ENCODE measurements at places on chromosomes 12 and 14.

DNA sequence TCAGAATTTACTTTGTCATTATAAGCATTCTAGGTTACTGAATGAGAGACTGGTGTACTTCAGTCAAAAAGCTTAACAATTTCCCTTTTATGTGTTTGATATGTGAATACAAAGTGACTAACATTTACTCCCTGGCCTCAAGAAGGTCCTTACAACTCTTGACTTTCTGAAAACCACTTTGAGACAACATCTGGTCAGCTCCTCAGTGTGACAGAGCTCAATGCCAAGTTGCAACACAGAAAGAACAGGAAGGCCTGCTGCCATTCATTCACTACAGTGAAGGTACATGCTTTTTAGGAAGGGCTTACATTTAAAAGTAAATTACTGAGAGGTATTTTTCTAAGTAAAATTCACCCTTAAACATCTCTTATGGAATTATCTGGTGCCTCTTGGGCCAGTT, 2.3 kb upstream of the NAA30 start:
- no peak for DNase-seq

- no peak for DNase-seq
Observed at GRCh38 chr12:111160350-111161241, 208.3 kb downstream of the PHETA1 start.

DNA sequence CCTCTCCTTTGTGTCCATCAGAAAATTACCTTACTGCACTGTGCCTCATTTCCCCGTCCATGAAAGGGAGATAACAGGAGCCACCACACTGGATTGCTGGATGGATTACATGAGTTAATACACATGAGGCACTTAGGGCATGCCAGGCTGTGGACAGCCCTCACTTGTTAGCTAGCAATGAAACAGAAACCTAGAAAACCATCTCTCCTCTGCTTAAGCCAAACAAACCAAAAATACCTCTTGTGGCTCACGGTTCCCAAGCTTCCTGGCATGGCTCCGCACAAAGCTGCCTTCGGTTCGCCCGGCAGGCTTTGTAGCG, 660 bp upstream of the HCFC2 start:
- no peak for DNase-seq

DNA sequence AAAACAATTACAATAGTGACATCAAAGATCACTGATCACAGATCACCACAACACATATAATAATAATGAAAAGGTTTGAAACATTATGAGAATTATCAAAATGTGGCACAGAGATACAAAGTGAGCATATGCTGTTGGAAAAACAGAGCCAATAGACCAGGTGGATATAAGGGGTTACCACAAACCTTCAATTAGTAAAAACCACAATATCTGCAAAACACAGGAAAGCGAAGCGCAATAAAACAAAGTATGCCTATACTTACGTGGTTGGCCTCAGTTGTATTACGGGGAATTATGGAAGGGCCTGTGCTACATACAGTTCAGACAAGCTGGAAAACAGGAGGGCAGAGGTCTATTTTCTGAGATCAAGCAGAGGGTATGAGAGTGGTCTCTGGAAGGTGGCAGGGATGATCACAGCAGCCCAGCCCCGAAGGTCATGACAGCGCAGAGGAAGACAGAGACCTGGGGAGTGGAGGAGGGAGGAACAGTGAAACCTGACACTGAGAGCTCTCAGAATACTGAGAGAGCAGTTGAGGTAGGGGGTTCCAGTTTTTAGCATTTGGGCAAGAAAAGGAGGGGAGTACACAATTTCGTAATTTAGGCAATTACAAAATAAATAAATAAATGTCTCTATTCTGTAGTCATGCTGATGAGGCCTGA, 41.3 kb downstream of the IFNG start:
- DNase-seq: no peak

DNA sequence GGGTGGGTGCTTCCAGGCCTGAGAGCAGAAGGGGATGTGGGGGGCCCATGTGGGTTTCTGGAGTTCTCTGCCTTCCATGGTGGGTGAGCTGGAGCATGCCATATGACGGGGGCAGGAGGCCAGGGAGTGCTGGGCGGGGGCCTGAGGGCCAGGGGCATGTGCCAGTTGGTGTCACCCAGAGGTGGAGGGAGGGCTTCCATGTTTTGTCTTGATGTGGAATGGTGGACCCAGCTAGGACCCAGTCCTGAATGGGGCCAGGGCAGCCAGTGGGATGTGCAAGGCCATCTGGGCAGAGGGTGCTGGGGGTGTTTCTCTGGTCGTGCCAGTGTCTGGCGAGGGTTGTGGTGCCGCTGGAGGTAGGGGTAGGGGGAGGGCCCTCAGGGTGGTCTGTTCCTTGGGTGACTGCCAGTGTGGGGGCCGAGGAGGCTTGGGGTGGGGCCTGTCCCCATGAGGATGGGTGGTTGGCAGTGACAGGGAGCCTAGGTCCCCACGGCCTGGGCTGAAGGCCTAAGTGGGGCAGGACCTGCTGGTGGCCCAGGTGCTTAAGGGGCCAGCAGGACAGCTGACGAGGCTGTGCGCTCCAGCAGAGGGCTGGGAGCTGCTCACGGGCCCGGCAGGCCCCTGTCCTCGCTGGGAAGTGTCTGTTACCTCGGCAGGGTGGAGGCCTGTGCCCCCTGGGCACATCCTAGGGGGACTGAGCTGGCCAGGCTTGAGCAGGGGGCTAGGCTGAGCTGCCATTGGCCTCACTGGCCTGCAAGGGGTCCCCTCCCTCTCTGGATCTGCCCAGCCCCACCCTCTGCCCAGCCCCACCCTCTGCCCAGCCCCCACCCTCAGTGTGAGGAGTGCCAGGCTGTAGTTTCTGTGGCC, 26.8 kb downstream of the CEP170B start:
- no peak for DNase-seq

DNA sequence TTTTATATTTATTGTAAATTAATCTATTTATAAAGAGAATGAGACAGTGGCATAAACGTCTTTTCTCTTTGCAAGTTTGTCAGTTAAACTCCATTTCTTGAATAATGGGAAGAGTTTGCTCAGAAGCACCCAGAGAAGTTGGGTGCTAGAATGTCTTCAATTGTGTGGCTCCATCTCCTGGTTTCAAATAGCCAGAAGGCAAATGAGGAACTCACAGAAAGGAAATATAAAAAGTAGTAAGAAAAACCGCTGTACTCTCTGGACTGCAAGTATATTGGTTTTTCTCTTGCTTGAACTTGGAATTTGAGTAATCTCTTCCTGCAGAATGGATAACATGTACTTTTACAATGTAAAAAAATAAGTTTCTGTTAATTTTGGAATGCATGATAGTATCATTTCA, 217.5 kb downstream of the DPY19L2 start:
- DNase-seq: no peak

GRCh38 chr12:28780096-28780495, 369.0 kb upstream of the FAR2 start:
- DNase-seq: no peak

DNA sequence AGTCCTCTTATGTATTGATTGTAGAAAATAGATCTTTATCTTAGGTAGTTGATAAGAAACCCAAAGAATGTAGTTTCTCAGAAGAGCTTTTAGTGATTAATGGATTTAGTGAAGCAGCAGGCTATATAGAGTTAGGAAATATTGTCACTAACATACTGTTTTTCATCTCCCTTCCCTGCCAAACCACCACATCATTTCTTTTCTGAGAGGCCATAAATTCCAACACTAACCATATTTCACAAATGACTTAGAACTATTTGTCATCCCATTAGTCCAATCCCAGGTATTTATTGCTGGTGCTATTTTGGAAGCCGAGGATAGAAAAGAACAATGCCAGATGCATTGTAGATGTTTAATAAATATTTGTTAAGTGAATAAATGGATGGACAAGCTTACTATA, 185.7 kb downstream of the KICS2 start:
- DNase-seq: no peak

DNA sequence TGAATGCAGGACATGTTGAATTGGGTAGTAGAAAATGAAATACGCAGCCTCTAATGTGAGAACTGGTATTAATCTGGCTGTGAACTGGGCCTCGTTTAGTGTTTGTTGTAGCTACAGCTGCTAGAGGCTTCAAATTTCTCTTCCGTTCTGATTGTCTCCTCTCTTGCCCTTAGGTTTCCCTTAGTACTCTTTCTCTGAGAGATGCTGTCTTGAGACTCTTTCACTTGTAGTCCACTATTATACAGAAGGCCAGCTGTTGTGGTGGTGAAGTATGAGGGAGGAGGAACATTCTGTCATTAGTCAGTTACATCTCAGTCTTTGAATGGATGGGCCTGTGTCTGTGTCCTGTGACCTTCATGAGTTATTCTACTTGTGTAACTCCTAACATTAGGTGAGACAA, 322.0 kb downstream of the TMTC2 start:
- no peak for DNase-seq

DNA sequence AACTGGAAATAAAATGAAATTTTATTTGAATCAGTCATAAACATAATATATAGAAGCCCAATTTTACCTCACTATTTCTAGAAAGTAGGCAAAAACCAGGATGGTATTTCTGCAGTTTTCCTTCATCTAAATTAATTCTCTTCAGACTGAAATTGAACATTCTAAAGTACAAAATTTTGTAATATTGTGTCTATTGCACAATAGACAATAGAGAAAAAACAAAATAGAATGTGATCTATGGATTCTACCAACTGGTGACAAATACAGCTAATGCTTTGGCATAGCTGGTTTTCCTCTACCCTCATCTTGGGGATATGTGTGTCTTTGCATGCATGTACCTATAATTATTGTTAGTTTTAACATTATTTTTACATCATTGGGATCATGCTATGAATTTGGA, 8.5 kb upstream of the PTPRR start:
- no peak for DNase-seq

DNA sequence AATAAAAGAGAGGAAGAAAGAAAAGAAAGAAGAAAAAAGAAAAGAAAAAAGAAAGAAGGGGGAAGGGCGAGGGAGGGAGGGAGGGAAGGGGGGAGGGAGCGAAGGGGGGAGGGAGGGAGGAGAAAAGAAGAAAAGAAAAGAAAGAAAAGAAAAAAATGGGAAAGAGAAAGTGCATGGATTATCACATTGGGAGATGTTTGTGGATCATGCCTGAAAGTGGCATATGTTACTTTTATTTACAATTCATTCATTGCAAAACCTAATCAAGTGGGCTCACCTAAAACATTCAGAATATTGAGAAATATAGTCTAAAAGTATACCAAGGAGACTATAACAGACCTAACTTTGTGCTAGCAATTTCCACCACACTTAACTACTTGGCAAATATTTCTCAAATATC, 246.9 kb upstream of the SYT1 start:
- no peak for DNase-seq

DNA sequence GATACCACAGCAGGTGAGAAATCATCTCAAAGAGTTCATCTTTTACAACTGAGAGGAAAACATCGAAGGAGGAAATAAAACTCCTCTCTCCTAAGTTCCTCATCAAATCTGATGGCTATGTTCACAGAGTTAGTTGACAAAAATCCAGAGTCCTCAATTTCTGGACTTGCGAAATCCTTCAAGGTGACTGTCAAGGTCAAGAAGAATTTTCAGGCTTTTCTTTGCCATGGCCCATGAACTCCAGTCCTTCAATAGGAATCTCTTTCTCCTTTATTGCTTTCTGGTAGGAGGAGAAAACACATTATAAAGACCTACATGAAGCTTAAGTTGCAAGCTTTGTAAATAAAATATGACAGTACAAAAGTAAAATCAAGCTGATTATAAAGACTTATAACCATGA, 1.5 kb downstream of the TRIAP1 start:
- no peak for DNase-seq

DNA sequence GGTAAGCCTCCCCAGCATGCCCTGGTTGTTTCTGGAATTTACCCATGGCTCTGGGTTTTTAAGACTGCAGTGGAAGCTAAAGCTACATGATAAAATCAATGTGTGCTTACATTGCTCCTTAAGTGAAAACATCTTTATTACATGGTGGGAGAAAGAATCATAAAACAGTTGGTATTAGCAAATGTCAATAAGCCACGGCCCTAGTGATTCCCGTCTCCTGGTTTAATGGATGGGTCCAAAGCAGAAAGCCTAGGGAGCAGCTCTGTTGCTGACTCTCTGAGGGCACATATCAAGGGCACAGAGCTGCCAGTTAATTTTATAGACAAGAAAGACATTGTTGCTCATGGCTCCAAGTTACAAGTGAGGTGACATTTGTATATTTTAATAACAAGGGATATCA, 127.9 kb downstream of the MYRFL start:
- no peak for DNase-seq

DNA sequence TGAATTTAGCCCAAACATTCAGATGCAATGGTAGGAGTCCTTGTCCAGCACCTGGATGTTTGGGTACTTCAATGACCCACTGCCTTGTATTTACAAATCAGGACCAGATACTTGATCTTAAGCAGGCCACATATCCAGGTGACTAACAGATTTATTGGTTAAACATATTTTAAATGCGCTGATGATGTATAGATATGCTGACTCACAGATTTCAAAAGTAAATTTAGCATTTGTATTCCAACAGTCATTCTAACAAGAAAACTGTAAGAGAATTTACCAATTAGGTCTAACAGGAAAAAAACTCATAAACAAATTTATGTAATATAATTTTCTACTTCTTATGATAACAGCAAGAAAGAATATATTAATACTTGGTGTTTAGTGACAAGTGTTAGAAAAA, 29.4 kb upstream of the MYF6 start:
- DNase-seq: no peak

GRCh38 chr14:102469261-102469660, 40.3 kb downstream of the ANKRD9 start:
- DNase-seq: no peak

DNA sequence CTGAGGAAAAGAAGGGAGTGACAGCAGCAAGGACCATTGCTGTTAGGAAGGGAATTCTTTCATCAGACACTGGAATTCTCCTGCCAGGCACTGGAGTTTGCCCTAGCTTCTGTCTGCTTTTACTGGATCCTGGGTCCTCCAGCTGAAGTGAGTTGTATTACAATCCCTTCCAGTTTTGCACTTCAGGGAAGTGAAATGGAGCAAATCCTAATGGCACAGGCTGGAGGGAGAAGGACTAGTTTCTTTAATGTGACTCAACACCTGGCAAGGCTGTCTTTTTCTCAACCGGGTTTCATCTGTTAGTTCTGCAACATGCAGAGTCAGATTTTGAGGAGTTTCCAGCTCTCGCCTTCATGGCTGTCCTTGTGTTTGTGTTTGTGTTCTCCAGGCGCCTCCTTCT, 45.8 kb downstream of the ETV6 start:
- DNase-seq: no peak

DNA sequence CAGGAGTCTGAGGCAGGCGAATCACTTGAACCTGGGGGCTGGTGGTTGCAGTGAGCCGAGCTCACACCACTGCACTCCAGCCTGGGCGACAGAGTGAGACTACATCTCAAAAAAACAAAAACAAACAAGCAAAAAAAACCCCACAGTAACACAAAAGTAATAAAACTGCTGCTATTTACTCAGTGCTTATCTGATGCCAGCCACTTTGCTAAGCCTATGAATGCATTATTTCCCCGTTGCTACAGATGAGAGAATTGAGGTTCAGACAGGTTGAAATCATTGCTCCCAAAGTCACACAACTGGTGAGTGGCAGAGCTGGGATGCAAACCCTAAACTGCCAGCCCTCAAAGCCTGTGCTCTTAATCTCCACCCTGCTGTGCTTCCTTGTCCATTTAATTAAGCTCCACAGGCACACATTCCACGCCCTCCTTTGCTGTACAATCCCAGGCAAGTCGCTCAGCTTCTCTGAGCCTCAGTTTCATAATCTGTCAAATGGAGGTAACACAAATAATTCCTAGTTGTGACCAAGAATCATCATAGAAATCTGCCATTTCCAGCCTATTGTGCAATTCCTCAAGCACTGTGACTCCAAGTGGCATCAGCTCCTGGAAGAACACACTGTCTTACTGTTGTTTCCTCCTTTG, 5.7 kb upstream of the OAS3 start:
- no peak for DNase-seq
